Fibroblast of skin of left biceps (primary cell): ENCODE measurements at places on chromosomes 1 and 21.

GRCh38 chr1:27617420-27617819, 13.5 kb upstream of the AHDC1 start:
- DNase-seq, result no peak

- DNase-seq, result no peak
Measured at GRCh38 chr1:222786121-222786520, 28.7 kb upstream of the DISP1 start.

DNA sequence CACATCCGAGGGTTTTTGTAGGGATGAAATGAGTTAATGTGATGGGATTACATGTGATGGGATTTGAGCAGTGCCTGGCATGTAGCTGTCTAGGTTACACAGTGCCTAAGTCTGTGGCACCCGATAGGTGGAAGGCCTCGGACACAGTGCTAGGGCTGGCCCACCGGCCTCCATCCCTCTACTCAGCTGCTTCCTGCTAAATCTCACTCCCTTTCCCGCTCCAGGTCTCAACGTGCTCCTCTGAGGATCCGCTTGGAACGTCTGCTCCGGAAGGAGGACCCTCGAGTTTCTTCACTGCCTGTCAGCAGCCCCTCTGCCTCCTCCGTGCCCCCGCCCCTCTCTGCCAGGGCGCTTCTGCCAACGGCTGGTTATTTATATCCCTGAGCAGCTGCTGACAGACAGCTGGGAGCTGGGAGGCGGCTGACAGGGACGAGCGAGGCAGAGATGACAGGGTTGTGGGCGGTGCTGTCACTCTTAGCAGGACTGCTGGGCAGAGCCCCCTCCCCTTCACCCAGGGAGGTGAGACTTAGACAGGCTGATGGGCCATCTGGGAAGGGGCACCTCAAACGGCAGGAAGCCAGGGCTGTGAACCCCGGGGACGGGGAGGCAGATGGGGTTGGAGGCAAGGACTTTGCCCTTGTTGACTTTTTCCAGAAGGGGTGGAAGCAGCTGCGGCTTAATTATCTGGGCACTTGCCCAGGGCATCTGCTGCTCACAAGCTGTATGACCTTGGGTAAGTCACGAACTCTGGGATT, 26.6 kb upstream of the LRRN2 start:
- no peak for DNase-seq

DNA sequence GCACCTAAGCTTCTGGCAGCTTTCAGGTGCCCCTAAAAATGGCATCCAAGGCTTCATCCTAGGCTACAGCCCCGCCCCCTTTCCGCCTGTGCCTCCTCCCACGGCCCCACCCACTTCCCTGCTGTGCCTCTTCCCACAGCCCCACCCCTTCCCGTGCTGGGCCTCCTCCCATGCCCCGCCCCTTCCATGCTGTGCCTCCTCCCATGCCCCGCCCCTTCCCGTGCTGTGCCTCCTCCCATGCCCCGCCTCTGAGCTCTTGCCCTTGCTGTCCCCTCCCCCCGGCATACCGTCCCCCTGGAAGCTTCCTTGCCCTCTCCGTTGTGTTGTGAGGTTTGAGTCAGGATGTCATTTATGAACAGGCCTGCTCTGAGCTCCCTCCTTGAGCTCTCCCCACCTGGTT, 228.5 kb upstream of the AJAP1 start:
- no peak for DNase-seq

DNA sequence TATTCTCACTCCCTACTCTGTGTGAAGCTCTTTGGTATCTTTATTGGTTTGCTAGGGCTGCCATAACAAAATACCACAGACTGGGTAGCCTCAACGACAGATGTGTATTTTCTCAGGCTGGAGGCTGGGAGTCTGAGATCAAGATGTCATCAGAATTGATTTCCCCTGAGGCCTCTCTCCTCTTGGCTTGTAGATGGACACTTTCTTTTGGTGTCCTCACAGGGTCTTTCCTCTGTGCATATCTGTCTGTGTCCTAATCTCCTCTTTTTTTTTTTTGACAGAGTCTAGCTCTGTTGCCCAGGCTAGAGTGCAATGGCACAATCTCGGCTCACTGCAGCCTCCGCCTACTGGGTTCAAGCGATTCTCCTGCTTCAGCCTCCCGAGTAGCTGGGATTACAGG, 71.4 kb upstream of the KCNJ6 start:
- DNase-seq, result no peak

GRCh38 chr1:16242556-16243214, 5.7 kb upstream of the CPLANE2 start:
- DNase-seq, result no peak

GRCh38 chr1:114130846-114131525, 22.7 kb downstream of the SYT6 start:
- DNase-seq, result no peak

DNA sequence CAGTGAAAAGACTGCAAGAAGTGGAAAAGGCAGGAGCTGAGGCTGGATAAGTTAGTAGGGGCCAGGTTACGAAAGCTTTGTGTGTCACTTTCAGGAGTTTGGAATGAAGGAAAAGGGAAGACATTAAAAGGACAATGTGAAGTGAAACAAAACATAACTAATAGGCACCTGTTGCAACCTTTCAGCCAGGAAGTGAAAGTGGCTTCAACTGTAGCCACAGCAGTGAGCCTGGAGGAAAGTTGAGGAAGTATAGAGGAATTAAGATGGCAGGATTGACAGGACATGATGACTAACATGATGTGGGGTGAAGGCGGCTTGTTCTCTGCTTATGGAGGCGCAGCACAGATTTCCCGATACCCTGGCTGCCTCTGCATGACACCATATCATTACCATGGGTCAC, 68.9 kb downstream of the C4BPA start:
- DNase-seq, result no peak

DNA sequence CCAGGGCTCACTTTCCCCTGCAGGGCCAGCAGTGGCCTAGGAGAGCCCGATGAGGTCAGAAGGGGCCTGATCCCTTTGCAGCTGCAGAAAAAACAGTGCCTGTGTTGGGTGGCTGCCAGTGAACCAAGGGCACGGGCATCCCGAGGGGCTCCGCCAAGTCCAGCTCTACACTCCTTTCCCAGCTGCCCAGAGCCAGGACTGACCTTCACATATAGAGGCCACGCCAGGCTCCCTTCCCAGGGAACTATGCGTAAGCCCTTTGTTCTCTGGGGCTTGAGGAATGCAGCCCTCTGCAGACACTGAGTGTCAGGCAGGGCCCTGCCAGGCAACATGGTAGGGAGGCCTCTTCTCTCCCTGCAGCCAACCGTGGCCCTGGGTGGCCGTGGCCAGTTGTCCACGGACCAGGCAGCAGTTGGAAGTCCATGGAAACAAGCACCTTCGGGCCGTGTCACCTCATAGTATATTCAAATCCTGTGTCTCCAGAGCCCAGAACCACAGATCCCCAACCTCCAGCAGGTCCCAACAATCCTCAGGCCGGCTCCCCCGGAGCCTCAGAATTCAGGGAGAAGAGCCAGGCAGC, 194.0 kb downstream of the NPHP4 start:
- no peak for DNase-seq
